ENCODE measurements at places on chromosomes 7 and 10.

DNA sequence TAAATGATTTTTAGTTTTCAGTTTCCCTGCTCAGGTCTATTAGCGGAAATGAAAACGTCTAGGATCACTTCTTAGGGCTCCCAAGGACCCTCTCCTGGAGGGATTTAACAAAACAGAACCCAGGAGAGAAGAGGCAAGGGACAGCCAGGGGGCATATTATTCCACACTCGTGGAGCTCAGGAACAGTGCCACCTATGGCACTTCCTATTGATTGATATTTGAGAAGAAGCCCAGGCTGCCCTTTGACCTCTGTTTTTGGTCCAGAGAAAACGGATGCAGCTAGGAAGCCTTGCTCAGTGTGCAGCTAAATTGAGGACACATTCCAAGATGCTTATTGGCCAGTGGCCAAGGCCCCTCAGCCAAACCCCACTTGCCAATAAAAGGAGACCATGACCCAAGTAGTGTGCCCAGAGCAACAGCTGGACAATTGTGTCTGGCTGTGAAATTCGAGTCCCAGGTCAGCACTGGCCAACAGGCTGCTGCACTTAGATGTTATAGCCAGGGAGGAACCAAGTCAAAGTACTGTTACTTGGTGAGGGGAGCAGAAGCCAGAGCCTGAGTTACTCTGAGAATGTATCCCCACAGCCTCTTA is 24.0 kb upstream of the GPNMB start:
- peak; percentile 67 for DNase-seq

- no peak for DNase-seq
These were observed 641.6 kb downstream of the SH2D4B start for GRCh38 chr10:81179324-81179723.

- no peak for DNase-seq
These were observed 175.5 kb upstream of the FZD1 start for GRCh38 chr7:91088691-91089090.

DNA sequence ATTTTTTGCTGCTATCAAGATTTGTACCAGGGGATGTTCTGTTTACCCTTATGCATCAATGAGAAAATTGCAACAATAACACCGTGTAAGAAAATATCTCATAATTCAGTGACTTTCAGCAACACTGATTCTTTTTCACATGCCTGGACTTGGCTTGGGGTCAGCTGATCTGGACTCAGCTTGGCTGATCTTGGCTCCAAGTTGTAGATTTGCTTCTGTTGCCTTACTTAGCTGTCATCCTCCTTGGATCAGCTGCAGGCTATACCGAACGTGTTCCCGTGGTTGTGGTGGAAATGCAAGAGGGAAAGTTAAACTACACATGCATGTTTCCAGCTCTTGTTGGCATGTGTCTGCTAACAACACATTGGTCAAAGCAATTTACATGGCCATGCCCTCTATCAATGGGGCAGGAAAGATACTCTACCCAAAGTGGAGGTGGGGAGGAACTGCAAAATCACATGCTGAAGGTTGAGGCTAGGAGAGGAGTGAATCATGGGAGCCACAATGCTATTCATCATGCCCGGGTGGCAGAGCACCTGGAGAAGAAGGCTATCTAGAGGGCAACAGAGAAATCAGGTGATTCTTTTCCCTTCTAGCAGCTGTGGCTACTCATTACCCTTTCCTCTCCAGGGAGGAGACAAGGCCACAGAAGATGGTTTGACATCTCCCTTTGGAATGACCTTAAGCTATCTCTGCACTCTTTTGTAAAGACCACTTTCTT is 1276.3 kb upstream of the AUTS2 start:
- peak; percentile 74 for DNase-seq

DNA sequence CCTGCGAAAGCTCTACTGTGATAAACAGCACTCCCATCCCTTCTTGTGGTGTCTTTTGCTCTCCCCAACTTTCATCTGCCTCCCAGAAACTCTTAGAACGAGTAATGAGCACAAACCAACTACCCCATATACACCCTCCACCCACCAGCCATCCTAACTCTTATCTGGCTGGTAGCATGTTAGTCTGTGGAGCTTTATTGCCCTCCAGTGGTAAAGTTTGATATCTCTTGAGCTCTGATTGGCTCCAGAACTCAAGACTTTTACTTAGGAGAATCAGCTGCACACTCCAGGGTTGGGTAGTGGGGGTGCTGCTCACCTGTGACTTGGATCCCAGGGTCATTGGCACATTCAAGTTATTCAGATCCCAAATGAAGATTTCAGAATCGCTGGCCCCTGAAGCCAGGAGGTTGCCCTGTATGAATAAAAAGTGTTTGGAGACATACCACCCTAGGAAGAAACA is 10.9 kb downstream of the SEC31B start:
- peak; percentile 21 for DNase-seq

GRCh38 chr10:70186571-70186970 is 16.3 kb upstream of the SAR1A start:
- no peak for DNase-seq

- peak; percentile 61 for DNase-seq
These were observed 154.8 kb downstream of the DNAJB9 start for GRCh38 chr7:108724251-108725100.

DNA sequence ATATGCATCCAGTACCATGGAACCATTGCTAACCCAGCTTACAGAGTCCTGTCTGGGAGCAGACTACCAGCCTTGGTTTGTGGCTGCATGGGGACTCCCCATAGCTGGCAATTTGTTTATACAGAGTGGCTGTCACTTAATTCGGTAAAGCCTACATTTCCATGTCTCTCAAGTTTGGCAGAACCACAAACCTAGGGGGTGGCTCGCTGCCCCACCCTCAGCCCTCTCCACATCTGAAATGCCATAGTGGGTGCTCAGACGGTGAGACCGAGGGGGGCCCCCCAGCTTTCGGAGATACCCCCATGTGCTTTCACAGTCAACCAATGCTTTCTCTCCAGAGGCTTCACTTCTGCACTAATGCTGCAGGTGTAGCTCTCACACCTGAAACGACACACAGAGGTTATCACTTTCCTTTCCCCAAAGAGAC is 75.5 kb upstream of the KAT6B start:
- no peak for DNase-seq

- DNase-seq, result no peak
These were observed 16.3 kb downstream of the ZMIZ1 start for GRCh38 chr10:79084972-79085597.

GRCh38 chr10:27364028-27364427 is 123.4 kb upstream of the ACBD5 start:
- DNase-seq, result no peak

- DNase-seq, result peak; percentile 25
These were observed 89.9 kb downstream of the CDH23 start for GRCh38 chr10:71486484-71487114.

- DNase-seq, result no peak
These were observed 26.2 kb downstream of the CUX1 start for GRCh38 chr7:101843293-101844271.

DNA sequence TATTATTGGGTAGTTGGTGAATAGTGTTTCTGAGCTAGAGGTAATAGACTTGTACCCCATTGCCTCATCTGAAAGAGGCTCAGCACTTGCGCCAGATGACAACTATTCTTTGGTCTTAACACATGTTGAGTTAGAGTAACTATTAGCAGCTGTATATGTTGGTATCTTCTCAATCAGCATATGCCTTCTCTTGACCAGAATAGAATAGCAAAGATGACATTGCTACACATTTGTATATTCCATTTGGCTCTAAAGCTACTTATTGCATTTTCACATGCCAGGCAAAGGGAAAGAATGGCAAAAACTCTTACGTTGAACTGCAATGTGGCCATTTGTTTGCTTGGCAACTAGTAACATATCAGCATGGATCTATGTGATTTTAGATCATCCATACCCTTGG is 173.8 kb upstream of the AGR3 start:
- DNase-seq, result no peak

DNA sequence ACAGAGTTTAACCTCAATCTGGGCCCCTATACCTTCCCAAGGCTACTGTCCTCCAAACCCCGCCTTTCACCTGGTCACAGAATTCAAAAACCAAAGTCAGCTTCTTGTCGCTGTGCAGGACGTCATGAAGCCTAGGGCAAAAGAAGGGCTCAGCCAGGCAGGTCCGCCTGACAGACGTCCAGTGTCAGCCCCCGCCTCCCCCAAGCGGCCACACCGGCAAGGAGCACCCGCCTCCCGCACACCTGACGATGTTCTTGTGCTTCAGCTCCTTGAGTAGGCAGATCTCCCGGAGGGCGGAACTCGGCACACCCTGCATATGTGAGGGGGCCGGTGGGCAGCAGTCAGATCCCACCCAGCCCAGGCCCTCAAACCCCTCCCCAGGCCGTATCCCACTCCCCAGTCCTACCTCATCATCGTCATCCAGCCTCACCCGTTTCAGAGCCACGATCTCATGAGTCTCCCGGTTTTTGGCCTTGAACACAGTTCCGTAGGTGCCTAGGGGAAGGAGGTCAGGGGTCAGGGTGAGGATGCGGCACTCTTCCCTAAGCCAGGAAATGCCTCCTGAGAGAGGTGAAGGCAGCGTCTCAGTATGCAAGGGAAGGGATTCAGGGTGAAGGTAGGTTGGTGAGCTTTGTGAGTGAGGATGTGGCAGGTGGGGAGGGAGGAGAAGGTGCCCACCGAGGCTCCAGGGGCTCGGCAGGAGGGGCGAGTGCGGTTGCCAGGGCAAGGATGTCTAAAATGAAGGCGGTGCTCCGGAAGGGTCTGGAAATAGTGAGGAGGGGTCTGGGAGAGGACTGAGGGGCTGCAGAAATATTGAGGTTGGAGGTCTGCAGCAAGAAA is 811 bp downstream of the CDK5 start:
- DNase-seq, result no peak

DNA sequence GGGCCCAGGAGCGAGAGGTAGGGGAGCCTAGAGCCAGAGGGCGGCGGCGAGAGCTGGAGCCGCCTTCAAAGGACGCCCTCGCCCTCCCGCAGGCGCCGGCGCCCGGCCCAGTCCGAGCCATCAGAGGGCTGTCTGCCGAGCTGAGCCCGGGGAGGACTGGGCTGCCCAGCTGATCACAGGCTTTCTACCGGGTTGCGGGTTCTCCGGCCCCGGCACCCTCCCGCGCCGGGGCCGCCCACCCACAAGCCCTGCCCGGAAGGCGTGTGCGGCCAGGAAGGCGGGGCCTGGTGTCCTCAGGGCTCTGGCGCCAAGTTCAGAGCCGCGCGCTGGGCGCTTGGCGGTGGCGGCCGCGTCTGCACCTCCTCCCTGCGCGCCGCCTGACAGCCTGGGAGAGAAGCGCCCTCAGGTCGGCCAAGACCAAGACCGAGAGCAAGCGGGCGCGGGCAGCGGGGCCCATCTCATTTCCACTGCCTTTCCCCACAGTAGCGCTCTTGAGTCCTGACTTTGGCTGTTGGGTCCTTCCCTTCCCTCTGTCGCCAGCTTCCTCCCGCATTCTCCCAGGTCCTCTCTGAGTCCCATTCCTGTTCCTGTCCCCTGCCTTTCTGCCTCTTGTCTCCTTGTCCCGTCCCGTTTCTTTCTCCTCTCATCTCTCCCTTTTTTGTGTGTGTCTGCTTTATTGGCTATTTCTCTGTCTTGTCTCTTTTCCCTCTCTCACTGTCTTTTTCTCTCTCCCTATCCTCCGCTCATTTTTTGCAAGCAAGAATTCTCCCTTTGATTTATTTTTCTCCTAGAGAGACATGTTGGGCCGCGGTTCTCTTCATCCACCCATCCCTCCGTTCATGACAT is 60.6 kb upstream of the MSMB start:
- peak; percentile 60 for DNase-seq

DNA sequence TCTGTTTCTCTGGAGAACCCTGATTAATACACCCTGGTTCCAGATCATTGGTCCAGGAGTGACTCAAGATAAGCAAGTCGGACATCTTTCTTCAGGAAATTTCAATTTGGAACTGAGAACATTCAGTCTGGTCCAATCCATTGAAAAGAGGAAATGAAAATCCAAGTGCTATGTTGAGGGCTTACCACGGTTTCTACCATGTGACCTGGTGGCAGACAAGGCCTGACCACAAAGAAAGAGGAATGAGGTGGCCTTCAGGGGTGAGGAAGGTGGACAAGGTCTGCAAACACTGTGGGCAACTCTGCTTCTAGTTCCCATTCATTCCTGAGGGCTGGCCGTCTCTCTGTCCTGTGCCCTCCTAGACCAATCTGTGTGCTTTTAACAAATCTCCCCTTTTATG is 149.2 kb upstream of the GHITM start:
- peak; percentile 32 for DNase-seq

DNA sequence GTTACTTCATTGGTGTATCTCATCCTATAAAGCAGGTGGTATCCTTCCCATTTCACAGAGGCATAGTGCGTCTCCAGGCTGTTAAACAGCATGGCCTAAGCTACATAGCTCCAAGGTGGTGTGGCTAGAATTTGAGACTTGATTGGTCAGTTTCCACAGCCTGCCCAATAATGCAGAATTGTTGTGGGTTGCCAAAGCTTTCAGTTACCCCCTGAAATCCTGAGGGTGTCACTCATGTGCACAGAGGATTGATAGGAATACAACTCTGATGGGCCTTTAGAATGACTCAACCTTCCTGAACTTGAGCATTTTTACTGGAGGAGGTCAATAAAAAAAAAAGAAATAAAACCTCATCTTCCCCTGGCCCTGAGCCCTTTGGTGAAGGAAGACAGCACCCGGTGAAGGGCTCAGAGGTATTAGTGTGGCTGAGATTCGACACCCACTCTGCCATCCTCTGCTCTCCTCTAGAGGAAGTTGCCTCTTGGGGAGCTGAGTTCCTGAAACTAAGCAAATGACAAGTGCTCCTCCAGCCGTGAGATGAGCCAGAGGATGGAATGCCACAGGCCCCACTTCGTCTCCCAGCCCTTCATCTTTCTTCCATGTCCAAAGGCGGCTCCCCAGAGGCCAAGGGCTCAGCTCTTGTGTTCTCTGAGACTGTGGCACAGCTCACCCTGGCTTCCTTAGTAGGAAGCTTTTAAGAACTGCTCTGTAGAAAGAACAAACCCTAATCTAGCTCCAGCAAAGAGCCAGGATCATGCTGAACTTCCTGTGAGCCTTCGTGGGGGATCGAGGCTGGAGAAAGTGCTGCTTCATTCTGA is 1.0 kb downstream of the ACSL5 start:
- no peak for DNase-seq

DNA sequence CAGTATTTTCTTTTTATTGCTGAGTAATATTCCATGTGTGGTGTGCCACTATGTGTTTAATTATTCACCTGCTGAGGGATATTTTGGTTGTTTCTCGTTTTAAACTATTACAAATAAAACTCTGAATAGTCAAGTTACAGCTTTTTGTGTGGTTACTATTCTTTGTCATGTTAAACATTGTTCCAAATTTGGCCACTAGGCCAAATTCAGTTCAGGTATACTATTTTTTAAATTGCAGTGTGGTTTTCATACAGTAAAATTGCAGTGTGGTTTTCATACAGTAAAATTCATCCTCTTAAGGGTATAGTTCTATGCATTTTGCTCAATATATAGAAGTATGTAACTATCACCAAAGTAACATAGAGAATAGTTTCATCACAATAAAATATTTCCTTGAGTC is 97.4 kb upstream of the FAM3C start:
- no peak for DNase-seq

DNA sequence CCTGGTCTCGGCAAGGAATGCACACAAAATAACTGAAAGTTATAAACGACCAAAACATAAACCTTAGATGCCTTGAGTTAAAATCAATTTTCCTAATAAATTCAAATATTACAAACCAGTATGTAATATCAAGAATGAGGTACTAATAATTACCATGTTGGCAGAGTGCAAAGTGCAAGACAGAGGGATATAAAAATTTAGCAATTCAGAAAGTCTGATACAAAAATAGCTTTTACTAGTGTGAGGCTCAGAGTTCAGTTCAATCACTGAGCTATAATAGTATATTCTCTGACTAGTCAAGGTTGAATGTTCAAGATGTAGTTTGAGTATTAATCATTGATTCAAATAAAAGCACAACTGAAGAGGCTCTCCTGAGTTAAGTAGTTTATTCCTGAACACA is 4.8 kb upstream of the AUTS2 start:
- no peak for DNase-seq

GRCh38 chr7:47336472-47337425 is 245.2 kb downstream of the TNS3 start:
- no peak for DNase-seq

All from muscle of leg (tissue), 16 donors.